CD4-positive, alpha-beta T cell treated with Interferon alpha-2 for 1 hour (primary cell): ENCODE measurements at places on chromosomes 5 and 9.
A peak's percentile ranks its signal among the peaks of the same experiment; 100 is the strongest.

GRCh38 chr5:132905938-132906337, 32.5 kb downstream of the LEAP2 start:
- DNase-seq = no peak

DNA sequence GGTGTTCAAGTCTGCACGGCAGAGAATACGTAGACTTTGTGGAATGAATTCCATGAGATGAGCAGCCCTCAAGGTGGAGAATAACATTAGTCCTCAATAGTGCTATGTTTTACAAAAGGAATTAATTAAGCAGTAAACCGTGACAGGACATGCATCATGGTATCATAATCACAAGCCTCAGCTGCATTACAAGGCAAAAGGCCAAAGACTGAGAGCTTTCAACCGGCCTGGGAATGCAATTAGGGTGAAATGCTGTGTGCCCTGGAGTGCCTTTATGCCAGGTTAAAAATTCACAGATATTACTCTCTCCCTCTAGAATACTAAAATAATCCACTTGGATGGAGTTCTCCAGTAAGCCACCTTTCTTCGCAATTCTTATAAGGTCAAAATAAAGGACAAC, 270.6 kb downstream of the MLLT3 start:
- DNase-seq = no peak

- DNase-seq = no peak
These were observed 12.6 kb downstream of the CAVIN4 start for GRCh38 chr9:100590481-100590880.

DNA sequence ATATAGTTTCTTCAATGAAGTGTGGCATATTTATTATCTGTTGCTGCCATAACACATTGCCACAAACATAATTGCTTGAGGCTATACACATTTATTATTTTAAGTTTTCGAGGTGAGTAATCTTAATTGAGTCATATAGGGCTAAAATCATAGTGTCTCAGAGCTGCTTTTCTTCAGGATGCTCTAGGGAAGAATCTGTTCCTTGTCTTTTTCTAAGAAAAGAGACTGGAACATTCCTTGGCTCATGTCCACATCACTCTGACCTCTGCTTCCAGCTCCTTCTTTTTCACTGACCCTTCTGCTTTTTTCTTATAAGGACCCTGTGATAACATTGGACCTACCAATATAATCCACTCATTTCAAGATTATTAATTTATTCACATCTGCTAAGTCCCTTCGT, 632.4 kb upstream of the TYRP1 start:
- DNase-seq = no peak

GRCh38 chr9:114587345-114588202, at the start of gene ATP6V1G1:
Gene ATP6V1G1, plus strand, starts transcription at chr9:114587769. Its CDS starts 70 bp downstream, at chr9:114587839.
- peak; percentile 99 for DNase-seq

- DNase-seq = peak; percentile 28
These were observed 10.0 kb upstream of the C5 start for GRCh38 chr9:121059998-121060636.

DNA sequence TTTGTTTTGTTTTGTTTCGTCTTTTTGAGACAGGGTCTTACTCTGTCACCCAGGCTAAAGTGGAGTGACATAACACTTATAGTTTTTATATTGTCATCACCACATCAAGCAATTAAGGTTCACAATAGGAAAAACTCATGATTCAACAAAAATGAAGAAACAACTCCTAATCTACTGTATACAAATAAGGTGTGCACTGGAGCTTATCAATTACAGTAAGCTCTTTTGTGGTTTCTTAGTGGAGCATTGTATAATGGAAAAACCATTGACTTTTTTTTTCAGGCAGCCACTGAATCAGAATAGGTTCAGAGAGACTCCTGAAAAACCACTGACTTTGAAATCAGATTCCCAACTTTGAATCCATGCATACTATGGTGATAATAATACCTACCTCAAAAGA, 10.8 kb upstream of the PLIN2 start:
- DNase-seq = no peak

- no peak for DNase-seq
These were observed 246.3 kb upstream of the TLE4 start for GRCh38 chr9:79325501-79325900.

DNA sequence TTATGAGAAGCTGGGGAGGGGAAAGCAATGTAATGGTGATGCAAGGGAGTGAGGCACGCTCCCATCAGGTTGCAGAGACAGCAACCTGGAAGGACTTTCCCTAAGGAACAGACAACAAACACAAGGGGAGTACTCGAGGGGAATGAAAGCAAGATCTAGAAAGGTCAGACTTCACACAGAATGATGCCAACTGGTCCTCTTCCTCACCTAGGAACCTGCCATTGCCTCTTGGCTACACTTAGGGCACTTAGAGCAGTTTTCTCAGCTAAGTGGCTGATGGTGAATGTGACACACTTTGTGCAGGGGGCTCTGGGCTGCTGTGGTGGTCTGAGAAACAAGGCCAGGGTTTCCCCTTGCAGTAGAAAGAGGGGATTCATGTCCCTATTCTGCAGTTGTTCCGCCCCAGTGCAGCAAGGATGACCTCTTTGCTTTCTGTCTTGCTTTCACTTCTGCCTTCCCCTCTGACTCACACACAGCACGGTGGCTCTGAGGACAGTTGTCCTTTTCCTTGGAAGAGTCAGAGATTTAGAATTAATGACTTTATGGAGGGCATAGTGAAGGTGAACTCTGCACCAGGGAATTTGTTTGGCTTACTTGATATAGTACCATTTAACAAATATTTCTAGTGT, 394.0 kb upstream of the KLF4 start:
- peak; percentile 37 for DNase-seq

DNA sequence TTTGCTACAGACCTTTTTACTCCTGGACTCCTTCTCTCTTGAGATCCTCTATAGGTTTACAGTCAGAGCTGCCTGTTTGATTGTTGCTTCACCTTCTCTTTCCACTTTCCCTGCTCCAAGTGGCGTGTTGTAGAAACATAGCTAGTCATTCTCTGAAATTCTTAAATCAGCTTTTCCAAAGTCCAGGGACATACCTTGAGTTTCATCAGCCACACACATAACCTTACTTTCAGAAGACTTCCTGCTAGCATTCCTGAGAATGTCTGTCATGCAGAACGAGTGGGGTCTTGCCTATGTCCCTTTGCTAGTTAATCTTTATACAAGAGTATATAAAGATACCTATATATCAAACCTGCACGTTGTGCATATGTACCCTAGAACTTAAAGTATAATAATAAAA, 230.3 kb upstream of the ZNF462 start:
- no peak for DNase-seq

- no peak for DNase-seq
These were observed 34.1 kb upstream of the RAI14 start for GRCh38 chr5:34622098-34622400.

DNA sequence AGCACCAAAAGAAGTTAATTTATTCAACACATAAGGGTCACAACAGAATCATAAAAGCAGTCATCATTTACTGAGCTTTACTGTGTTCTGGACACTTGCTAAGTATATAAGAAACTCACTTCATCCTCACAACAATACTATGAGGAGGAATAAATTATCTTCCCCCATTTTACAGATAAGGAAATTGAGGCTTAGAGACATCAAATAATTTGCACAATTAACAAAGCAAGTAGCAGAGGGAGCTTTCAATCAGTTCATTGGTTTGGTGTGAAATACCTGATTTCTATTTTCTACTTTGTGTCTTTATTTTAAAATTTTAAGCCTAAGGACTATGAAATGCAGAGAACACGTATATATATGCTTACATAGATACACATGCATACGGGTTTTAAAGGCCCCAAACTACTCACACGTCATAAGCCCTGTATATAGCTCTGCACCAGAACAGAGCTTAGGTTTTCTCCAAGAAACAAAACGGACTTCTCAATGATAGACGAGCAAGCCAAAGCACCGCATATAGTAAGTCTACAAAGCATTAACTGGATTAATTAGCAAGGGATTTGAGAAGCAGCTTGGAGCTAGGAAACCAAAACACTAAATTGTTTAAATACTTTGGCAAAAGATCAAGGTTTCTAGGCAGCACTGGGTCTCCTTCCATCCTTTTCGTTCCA, 95.6 kb downstream of the DENND1A start:
- no peak for DNase-seq

- DNase-seq = no peak
These were observed 58.9 kb downstream of the DAP start for GRCh38 chr5:10702040-10702629.

GRCh38 chr9:126697330-126697729, 83.6 kb downstream of the LMX1B start:
- no peak for DNase-seq

DNA sequence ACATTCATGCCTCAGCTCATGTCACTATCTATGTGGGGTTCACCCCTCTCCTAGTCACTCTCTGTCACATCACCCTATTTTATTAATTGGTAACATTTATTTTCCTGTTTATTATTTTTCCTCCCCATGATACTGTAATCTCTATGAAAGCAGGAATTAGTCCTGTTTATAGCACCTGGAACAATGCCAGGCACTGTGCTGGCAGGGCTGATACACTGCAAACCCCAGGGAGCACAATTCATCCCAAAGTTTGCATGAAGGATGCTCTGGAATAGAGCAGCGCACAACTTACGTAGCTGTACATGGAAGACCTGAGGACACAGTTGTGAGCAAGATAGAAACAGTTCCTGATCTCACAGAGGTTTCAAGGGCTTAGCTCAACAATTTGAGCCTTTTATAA, 103.2 kb downstream of the NSG2 start:
- DNase-seq = no peak

- no peak for DNase-seq
These were observed 42.8 kb upstream of the NKD2 start for GRCh38 chr5:965604-966344.

DNA sequence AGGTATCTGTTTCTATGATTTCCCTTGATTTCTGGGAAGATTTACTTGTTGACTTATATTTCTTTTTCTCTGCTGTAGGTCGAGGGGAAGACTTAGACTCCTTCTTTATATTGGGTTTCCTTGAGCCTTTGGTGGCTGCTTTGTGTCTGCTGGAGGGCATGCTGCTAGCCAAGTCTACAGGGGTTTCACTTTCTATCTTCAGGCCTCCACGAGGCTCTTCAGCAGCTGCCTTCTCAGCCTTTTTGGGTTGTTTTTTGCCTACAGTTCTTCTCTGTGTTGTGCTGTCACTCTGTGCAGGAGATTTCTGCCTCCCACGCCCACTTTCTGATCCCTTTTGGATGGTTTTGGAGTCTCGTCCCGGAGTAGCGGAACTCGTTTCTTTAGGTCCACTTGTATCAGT, 23.2 kb downstream of the LEAP2 start:
- DNase-seq = no peak

DNA sequence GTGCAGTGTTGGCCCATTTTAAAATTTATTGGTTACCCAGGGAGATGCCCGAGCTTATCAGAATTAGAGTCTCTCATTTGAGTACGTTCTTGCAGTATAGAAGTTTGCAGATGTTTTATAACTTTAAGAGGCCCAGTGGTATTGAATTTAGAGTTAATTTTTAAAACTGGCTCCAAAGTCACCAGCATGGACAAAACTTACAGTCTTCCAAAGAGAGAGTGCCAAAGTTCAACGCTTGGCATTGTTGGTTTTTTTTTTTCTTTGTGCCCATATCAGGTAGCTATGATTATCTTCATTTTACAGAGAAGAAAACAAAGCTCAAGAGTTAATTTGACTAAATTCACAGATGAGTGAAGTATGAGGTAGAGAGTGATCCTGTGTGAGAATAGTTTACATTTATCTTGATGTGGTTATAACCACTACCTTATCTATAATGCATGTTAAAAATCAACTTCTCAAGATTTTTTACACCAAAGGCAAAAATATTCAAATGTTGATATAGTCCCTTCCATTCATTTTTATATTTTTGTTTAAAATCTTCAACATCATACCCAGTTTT, 273.7 kb upstream of the DMRT1 start:
- DNase-seq = no peak

DNA sequence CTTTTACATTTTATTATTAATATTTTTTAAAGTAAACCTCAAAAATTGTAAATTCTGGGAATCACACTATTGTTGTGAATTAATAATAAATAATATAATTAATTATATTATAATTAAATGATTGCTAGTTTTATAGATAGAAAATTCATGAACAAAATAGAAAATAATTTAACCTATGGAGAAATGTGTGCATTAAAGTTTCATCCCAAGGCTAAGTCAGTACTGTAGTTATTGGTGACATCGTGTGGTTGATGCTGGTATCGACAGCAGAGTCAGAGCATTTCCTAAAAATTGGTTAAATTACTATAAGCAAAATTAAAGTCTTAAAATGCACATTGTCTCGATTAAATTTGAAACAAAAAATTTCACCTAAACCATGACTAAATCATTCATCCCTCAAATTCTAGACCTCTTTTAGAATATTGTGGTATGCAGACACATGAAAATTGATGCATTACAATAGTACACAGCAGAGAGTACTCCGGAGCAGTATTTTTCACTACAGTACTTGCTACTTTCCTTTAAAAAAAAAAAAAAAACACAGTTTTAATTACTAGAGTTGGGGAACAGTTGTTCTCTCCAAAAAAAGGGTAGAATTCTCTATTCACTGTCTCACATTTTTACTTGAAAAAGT, 73.9 kb downstream of the RORB start:
- peak; percentile 12 for DNase-seq

- DNase-seq = no peak
These were observed 11.1 kb upstream of the ORM1 start for GRCh38 chr9:114311571-114312512.

DNA sequence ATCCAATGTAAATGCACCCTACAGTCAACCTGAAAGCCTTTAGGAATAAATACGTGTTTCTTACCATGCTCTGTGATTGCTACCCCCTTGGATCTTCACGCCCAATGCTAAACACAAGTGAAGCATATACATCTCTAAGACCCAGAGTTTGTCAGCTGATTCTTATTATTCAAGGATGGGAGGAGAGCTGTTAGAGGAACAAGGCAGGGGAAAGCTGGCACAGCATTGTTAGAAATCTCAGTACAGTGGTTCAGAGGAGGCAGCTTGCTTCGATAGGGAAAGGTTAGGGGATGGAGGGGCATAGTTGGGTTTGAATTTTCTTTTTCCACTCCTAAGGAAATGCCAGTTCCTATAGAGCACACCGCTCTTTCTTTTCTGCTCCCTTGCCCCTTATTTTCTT, 16.7 kb upstream of the TAF11L2 start:
- DNase-seq = no peak

DNA sequence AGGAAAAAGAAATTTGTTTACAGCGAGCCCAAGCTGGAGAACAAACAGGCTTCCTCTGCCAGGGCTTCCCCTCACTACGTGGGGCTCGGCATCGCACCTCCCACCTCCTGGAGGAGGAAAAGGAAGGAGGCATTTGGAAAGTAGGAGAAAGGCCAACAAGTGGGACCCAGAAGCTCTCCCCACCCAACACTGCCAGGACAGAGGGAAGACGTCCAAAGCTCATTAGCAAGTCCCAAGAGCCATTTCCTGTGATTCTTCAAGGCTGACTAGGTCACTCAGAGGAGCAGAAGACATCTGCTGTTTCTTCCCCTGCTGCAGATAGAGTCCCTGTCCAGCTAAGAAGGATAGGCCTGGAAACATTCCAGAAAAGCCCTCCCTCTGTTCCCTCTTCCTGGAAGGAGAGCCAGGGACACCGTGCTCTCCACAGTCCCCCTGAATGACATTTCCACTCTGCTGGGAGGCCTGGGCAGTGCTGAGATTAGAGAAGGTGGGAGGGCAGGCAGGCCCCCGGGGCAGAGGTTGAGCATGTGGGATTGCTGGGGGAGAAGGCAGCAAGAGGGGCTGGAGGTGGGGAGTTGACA, 57.0 kb upstream of the NEURL1B start:
- DNase-seq = no peak

- DNase-seq = no peak
These were observed 13.4 kb upstream of the FBN2 start for GRCh38 chr5:128551476-128551875.
